NCI-H774 (cell line): ENCODE measurements at places on chromosomes 4 and X.

DNA sequence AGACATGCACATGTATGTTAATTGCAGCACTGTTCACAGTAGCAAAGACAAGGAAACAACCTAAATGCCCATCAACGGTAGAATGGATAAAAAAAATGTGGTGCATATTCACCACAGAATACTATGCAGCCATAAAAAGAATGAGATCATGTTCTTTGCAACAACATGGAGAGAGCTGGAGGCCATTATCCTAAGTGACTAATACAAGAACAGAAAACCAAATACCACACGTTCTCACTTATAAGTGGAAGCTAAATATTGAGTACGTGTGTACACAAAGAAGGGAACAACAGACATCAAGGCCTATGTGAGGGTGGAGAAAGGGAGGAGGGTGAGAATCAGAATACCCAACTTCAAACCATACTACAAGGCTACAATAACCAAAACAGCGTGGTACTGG lies 17.4 kb upstream of the LNX1 start:
- DNase-seq: no peak

DNA sequence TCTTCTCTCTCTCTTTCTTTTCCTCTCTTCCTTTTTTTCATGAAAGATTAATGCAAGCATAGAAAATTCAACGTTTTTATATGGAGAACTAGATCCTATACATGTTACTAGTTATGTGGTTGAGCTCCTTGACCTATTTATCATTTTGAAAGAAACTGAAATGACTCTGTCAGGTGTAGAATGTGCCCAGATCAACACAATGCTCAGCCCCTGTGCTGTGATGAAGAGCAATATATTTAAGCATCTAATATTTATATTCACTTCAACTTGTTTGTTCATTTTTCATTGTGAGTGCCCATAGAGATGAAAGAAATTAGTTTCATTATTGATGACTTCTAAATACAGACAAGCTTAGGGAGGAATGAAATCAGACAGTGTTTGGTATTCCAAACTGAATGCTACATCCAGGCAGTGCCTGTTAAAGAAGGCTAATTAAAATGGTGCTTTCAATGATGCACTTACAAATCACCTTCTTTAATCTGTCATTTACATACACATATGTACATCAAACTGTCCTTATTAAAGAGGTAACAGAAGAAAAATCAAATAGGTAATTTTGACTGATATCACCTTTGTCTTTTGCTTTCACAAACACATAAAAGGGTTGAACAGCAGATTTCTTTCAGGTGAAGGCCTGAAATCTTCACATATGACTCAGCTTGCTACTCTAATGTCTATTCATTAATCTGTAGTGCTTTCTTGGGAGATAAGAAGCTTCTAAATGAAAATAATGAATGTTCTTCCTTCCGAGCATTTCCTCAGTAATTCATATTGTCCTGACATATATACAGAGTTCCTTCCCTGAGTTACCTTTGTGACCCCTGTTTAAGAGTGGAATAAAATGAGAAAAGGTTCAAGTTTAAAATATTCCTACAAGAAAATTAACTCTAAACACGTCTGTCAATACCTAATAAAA lies 915.9 kb downstream of the PDHA2 start:
- DNase-seq: no peak

DNA sequence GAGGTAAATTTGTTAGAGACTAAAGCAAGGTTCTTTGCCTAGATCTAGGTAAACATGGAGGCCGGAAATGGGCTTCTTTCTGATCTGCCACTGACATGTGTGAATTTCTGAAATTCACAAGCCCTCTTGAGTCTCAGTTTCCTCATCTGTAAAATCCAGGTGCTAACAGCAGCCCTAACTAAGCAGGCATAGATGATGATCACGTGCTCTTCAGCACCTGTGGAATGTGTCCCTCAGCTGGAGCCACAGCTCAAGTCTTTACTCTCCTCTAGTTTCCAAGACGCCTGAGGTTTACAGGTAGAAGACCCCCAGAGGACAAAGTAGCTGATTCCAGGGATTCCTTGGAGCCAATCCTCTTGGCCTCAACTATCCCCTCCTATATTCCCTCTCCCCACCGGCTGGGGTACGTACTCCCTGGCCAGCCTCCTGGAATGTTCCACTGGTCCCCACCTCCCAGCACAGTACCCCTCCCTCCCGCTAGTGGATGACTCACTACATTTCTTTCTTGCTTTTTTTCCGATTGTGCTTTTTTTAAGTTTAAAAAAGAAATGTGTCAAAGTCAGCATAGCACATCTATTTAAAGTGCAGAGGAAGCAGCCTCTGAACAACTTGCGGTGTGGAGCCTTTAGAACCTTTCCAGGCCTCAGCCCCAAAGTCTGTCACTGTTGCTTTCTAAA lies 98.4 kb downstream of the PHKA2 start:
- no peak for DNase-seq

DNA sequence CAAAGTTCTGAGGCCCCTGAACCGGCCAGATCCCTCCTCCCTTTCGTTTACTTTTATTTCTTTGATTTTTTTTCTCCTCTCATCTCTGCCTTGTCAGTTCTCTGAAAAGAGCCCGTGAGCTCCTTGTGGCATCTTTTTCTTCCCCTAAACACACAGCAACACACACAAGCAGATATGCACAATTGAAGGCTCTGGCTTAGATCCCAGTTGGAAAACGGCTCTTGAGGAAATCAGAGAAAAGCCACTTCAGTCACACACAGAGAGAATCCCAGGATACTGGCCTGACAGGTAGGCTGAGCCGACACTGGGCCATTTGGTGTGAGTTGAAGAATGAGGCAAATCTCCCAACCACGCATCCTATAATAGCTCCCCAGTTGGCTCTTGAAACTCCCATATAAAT lies 12.9 kb downstream of the DIPK2B start:
- DNase-seq: no peak

DNA sequence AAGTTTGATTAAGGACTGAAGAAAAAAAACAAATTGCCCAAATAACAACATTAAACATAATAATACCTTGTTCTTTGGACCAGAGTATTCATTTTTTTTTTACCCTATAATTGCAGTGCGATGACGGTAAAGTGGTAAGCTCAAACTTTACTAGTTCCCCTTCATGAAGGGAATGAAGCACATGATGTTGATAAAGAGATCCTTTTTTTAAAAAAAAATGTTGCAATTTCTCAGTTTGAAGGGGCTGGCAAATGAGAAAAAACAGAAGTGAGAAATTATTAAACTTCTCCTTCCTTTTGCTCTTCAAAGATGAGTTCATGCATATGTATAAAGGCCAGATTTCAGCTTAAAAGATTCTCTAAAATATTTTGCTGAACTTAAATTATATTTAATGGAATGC lies 231.7 kb downstream of the C4orf33 start:
- no peak for DNase-seq

- DNase-seq: no peak
Measured at GRCh38 chr4:145154573-145154972, 25.8 kb downstream of the OTUD4 start.

- DNase-seq: no peak
Measured at GRCh38 chrX:154349359-154349935, 25.0 kb downstream of the FLNA start.

- DNase-seq: no peak
Measured at GRCh38 chr4:7352486-7352885, 82.2 kb downstream of the PSAPL1 start.

DNA sequence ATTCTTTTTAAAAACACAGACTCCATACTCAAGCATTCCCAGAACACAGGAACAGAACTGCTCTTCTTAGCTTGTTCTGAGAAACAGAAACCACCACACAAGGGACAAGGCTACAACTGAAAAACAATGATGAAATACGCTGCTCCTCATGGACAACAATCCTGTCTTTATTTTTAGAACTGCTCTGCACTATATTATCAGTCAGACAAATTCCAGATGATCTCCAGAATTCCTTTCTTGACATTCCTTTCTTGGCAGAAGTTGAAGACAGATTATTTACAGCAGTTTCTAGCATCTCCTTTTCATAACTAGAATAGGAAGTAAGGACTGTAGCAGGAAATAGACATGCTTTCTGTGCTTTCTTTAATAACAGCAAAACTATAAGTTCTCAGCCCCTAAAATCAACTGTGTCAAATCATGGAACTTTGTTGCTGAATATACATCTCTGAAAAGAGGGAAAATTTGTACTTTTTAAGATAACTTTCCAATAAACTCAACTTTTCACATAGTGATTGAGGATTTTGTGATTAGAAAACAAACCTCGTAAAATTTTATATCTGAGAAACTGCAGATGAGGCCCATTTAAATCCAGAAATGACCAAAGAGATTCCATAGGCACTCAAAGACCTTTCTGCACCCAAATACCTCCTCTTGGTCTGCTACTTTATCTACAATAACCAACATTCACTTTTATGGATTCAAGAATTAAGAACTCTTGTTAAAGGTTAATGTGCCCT lies 35.9 kb downstream of the ANTXR2 start:
- DNase-seq: no peak

DNA sequence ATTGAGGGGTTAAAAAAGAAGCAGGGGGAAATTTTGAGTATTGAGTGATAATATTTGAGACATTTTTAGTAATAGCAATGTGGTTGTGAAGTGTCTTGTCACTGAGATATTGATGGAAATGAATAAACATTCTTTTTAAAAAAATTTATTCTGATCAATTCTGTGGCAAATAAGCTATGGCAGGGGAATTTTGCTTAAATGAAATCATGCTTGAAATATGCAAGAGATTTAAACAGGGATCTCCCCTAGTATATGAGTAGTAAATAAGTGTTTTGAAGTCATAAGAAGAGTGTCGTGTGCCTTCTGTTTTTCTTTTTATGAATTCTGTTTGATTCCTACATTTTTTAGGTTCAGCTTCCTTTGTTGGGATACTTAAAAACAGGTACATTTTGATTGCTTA lies 23.2 kb downstream of the IL15 start:
- DNase-seq: no peak

DNA sequence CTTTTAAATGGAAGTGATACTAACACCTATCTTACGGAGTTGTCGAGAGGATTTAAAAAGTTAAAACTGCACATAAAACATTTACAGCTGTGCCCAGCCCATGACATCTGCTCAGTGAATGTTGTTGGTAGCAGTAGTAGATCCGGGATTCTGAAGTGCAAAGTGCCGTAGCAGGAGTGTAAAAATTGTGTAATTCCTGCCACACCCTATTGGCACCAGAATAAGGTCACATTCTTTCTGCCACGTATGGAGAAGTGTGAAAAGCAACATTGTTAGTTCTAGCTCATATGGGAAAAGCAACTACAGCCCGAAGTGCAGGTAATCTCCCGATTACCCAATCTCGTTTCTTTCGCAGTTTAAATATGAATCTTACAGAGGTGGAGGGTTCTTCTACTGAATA lies 31.2 kb downstream of the PRIMPOL start:
- no peak for DNase-seq

DNA sequence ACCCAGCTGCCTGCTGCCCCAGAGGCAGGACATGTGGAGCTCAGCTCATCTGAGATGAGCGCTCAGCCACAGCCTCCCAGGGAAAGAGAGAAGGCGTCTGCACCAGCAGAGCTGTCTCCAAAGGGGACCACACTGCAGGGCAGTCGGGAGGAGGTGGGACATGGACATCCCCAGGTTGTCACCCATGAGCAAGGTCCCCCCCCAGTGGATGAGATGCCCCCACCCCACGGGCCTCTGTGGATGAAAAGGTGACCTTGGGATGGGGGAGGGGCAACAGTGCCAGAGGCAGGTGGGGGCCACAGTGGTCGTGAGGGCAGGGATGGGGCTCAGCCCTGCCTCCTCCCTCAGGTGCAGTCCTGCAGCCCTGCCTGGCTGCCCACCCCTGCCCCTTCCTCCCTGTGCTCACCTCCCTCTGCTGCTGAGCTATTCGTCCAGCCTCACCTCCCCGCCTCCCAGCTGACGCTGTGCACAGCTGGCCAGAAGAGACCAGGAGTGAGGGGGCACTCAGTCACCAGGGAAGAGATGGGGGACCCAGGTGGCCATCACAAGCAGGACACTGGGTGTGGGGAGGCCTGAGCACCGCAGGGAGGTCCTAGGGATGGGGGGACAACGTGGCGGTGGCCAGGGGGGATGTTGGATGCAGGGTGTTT lies 9.3 kb downstream of the NKX1-1 start:
- DNase-seq: no peak

DNA sequence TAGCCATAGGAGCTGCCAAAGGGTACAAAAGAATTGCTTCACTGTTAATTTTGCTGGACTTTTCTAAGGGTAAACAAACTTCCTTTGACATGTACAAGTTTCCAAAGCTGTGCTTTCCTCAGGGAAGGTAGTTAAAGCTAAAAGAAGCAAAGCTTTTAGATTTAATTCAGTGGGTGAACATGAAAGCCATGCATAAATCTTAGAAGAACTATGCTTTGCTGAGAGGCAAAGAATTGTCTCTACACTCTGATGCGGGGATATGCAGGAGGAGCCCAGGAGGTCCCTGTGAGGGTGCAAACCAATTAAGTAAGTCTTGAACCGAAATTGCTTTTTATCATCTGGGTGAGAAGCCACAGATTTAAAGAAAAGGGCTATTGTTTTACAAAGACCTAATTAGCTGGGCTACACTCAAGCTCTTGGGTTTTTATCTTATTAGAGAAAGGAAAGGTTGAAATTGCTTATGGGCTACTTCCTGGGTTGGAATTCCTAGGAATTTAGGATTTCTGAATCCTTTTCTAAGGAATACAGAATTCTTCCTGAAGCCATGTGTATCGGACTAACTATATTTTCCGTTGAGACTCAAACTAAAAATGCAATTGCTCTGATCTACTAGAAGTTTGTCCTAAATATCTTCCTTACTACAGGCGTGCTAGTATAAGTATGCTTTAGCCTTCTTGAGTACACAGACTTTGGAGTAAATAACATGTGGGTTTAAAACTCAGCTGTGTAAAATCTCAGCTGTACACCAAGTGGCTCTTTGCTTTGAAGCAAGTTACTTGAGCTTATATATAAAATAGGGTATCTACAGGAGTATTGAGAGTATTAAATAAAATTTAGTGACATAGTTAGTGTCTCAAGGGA lies 188.4 kb upstream of the ANK2 start:
- no peak for DNase-seq

DNA sequence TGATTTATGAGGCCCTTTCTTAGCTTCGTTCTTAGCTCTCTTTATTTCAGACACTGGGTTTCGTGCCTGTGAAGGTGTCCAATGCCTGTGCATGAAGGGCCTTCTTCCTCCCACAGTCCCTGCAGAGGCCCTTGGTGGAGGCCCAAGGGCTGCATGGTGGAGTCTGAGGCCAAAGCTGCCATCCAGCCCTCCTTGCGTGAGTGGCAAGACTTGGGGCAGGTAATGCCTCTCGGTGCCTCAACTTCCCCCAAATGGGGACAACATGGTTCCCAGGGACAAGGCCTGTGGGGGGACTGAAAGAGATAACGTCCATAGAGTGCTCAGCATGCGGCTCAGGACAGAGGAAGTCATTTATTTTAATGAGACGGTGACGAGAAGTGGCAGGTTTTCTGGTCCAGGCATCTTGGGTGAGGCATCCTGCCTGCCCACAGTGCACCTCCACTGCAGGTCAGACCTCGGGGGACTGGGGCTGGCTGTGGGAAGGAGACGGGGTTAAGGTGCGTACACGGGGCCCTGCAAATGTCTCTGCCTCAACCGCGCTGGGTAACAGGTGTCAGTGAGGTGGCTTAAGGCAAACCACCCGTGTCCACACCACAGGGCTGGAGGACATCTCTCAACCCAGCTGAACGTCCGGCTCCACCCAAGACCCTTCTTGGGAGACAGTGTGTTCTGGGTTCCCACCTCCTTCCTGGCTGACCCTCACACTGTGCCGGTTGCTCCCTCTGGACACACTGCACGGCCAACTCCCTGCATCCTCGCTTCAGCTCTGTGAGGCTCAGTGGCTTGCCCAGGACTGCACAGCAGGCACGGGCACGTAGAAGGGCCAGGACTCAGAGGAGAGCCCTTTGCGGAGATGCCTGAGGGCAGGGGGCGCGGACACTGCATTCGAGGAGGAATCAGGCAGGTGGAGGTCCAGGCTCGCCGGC lies 50.5 kb downstream of the PSAPL1 start:
- DNase-seq: no peak

- no peak for DNase-seq
Measured at GRCh38 chrX:20727447-20727846, 460.7 kb upstream of the RPS6KA3 start.
